ENCODE measurements at places on chromosomes 2 and 18.

DNA sequence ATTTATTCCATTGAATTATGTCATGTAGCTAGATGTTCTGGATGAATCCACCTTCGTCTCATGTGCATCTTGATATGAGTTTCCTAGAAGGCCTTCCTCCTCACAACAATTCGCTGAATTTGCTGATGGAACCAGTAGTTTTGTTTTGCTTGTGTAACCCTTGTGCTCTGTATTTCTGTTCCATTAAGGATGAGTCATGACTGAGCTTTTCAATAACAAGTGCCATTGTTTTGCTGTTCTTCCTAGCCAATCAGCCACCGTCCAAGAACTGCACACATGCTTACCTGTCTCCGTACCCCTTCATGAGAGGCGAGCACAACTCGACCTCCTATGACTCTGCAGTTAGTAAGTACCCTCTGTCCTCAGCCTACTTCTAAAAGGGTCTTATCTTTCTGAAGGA lies 2.3 kb downstream of the TMEM182 start:
- no peak for DNase-seq

DNA sequence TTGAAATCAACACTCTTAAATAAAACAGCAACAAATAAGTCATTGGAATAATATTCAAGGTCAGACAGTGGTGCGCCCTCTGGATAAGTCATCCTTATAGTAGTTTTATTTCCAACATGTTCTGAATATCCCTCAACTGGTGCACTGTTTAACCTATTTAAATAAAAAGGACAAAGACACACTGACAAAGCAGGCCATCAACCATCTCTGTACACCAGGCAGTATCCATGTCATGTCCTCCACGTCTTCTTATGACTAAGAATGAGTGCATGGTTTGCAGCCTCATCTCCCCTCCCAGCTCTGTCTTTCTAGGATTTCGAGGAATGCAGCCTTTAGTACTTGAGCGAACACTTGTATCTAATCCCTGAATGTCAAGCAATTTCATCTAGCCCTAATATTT lies 42.4 kb downstream of the ST3GAL5 start:
- DNase-seq, result no peak

GRCh38 chr18:21701621-21702020 lies 3.0 kb downstream of the ABHD3 start:
- no peak for DNase-seq

GRCh38 chr2:16635791-16636699 lies 29.6 kb downstream of the CYRIA start:
- DNase-seq, result no peak

GRCh38 chr2:8234757-8235374 lies 447.0 kb upstream of the ID2 start:
- no peak for DNase-seq
